ENCODE measurements at places on chromosomes 12 and 14.

- no peak for DNase-seq
Measured at GRCh38 chr12:113831476-113831875, 134.6 kb downstream of the RBM19 start.

GRCh38 chr12:1504895-1505311 is 89.5 kb downstream of the FBXL14 start:
- DNase-seq, result no peak

- DNase-seq, result no peak
Measured at GRCh38 chr14:92325835-92326234, 2.9 kb downstream of the SLC24A4 start.

DNA sequence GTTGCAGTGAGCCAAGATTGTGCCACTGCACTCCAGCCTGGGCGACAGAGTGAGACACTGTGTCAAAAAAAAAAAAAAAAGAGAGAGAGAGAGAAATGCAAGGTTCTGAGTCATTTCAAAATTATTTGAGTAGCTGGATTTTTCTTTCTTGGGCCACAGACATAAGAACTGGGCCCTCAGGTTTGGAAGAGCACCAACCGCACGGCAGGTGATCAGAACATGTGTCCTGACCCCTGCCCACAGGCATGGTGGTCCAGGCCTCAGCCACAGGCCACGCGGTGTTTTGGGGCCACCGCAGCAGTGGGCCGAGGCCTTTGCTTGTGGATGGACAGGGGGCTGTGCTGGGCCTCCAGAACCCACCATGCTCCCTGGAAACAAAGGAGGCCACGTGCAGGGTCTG is 126.7 kb downstream of the CALM1 start:
- no peak for DNase-seq

- no peak for DNase-seq
Measured at GRCh38 chr12:75750716-75751306, 239.4 kb upstream of the KRR1 start.

DNA sequence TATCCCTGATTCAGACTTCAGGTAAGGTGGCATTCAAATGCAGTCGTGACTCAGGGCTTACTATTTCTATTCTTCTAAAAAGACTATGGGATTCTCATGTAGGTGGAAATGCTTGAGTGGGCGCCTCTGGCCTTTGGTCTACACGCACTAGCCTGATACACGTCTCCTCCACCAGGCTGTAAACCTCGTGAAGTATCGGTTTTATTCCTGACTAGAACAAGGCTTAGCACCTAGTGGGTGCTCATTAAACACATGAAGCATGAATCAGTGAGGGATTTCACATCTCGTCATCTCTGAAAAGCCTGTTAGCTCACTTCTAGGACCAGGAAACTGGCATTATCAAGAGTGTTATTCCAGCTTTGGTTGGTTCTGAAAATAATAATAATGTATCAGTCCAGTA is 17.7 kb upstream of the HNF1A start:
- no peak for DNase-seq

- DNase-seq, result no peak
Measured at GRCh38 chr12:24415934-24416333, 466.5 kb upstream of the SOX5 start.

DNA sequence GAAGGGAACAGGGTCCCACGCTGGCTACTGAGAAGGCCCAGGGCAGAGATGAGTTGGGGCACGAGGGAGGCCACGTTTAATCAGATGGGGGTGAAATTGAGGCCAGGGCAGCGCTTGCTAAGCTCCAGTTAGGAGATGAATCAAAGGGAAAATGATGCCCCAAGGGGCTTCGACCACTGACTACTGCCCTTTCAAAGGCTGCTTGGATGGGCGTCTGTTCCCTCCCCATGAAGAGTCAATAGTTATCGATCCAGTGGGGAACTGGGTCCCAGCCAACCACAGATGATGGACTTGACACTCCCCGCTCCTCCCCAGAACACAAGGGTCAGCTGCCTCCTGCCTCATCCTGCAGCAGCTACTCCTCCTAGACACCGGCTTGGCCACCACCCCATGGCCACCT is 55.6 kb downstream of the ESRRB start:
- no peak for DNase-seq

- DNase-seq, result no peak
Measured at GRCh38 chr14:99280066-99280731, 8.2 kb upstream of the BCL11B start.

DNA sequence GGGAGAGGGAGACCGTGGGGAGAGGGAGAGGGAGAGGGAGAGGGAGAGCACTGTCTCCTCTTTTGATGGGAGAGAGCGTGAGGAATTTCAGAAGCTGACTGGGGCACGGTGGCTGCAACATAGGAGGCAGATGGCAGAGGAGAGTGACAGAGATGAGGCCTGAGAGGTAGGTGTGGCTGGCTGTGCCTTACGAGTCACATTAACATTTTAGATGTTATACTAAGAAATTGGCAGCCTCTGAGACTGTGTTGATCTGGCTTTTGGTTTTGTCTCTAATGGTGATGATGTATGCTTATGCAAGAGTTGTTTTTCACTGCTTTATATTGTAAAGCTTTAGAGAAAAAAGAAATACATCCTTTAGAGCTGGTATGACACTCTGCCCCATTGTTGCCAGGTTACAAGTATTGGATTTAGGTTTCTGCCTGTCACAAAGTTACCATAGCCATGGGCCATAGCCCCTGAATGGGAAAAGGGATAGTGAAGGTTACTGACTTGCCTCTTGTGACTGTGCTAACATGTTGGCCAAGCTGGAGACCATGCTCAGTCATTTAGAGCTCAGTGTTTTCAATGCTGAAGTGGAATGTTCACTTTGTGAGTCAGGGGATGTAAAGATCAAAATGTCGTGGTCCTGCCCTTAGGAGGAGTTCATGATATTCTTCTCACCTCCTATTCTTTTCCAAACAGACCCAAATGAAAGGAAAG is 186.2 kb downstream of the SYNE2 start:
- DNase-seq, result no peak

GRCh38 chr12:110004598-110004997 is 5.4 kb downstream of the ANKRD13A start:
- DNase-seq, result no peak

DNA sequence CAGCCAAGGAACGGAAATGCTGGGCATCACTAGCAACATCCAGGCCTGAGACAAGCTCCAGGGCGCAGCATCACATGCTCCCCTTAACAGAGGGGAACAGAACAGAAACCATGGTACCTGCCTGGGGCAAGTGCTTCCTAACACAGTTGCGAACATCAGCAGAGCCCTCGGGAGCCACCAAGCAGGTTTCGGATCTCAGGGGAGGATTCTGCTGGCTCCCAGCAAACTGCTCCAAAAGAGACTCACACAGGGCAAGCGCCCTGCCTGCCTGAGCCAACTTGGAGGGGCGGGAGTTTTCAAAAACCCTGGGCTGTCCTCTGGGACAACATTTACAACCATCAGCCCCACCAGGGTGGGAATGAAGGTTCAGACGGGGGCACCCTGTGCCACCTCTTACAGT is 19.6 kb downstream of the CHGA start:
- no peak for DNase-seq

DNA sequence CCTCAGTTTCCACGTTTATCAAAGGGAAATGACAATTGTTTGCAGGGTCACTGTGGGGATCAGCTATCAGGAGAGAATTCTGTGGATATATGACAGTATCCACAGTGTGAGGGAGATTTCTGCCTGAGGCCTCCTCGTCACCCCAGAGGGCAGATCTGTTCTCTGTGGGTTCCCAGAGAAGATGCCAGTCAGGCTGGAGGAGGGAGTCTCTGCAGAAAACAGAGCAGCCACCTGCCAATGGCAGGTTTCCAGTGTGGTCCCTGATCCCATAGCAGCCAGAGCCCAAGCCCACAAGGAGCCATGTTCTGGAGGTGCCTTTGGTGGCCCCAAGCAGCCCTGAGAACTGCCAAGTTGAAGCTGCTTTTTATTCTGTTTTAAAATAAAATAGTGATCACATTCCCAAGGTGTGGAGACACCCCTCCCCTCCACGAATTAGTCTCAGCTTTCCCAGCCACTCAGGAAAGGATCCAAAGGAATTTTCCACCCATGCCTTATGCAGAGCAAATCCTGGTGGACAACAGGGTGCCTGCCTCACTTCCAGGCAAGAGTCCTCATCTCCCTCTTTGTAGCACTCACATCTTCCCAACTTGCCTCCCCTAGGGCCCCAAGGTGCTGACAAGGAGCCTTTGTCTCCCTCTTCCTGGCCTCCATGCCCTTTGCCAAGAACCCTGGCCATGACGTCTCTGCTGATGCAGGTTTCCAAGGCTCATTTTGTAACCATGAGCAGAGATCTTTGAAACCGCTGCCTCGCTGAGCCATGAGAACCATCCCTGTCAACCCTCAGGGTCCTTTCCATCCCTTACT is 20.4 kb downstream of the CMKLR1 start:
- DNase-seq, result no peak

- no peak for DNase-seq
Measured at GRCh38 chr12:130195369-130195768, 33.1 kb downstream of the FZD10 start.

DNA sequence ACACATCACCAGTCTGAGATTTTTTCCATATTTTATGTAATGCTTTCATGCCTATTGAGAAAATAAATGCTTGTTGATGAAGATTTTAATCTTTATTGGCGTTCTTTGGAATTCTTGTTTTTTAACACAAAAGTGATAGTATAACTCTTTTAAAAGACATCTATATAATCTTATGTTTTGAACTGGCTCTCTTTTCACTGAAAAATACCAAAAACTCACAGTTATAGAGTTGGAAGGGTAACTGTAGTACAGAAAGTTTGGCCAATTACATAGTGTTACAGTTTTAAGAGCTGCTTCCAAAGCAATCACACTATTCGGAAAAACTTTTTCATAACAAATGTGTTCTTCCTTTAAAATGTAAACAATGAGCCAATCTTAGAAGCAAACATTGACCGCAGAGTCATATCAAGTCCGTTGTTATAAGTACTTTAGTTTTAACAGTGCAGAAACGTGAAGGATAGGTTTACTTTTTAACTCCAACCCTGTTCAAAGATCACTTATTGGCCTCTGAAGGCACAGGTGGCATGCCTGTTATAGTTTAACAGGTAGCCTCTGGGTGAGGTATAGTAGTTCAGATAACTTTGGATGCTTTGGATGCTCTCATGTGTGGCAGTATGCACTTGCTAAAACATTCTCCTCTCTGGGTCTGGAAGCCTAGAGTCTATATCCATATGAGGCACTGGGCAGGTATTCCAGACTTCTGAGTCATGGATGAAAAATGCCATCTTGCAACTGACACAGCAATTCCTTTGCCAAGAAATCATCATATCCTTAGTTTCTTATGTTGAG is 12.1 kb upstream of the NTN4 start:
- no peak for DNase-seq

- DNase-seq, result no peak
Measured at GRCh38 chr12:108693751-108694150, 37.6 kb downstream of the CORO1C start.

GRCh38 chr12:43090981-43091380 is 461.0 kb downstream of the ADAMTS20 start:
- DNase-seq, result no peak

DNA sequence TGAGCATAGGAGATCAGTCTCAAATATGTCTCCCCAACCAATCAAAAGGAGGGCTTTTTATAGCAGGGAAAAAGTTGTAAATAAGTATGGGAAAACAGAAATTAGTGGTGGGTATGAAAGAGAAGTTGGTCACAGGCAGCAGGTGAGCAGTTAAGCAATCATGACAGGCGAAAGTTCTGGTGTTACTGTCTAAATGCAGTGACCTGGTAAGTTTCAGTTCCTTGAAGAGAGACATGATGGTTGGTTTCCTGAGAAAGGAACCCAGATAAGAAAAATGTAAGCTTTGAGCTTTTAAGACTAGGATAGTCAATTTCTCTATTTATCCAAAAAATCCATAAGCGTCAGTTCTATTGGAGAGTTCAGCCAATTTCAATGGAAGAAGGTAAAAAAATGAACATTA is 466.2 kb upstream of the FLRT2 start:
- DNase-seq, result no peak

- no peak for DNase-seq
Measured at GRCh38 chr12:104999347-104999685, 13.2 kb downstream of the NOPCHAP1 start.

DNA sequence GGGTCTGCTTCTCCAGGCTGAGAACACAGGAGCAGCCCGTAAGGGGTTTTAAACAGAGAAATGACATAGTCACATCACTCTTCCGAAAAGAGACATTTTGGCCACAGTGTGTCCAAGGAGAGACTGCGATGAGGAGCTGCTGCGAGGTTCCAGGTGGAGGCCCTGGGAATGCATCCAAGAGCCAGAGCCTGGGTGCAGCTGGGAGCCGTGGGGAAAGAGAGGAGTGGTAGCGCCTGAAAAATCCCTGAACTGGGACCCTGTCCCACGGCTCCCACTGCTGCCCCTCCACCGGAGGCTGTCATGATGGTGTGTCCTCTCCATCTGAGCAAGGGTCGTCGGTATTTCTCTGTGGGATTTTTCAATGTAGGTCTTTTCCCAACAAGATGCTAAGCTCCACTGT is 146.9 kb downstream of the BCL11B start:
- no peak for DNase-seq

DNA sequence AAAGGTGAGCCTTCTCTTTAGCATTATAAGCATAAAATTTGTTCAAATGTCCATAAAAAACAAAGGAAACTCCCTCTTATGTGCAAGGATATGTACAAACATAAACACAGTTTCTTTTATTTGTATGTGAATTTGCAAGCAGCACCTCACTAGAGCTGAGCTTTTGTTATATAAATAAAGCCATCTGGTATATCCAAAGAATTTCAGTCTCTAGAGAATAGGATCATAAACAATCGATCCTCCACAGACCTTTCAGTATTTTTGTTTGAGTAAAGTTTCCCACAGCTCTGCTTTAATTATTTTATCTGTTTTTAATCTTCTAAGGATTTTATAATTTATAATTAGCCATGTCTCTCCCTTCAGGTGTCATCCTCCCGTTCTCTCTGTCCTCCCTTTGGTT is 89.2 kb downstream of the OTOGL start:
- DNase-seq, result no peak

DNA sequence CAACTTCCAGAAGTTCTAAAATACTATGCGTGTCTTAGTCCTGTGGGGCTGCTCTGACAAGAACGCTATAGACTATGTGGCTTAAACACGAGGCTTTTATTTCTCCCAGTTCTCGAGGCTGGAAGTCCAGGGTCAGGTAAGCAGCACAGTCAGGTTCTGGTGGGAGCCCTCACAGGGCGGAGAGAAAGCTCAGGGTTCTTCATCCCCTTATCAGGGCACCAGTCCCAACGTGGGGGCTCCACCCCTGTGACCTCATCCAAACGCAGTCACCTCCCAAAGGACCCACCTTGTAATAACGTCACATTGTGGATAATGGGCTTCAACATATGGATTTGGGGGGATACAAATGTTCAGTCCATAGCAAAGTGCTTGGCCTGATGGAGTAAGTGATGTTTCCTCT is 37.1 kb upstream of the TC2N start:
- no peak for DNase-seq

- peak; percentile 15 for DNase-seq
Measured at GRCh38 chr12:103334466-103334865, 161.3 kb downstream of the C12orf42 start.

GRCh38 chr12:68349921-68350606 is 17.9 kb upstream of the MDM1 start:
- DNase-seq, result no peak

DNA sequence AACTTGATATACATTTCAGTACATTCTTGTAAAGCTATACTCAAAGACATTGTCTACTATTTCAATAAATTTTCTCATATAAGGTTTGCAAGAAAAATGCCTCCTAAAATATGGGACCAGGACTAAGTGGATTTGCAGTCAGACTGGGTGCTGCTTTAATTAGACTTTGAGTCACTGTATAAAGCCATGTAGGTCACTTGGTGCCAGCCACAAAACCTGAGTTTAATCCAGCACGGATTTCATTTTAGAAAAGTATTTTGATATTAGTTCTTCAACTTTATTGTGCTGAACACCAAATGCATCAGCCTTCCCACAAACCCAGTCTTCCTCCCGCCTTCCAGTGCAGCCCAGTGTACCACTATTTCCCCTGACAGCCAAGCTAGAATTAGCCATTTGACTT is 9.9 kb upstream of the NID2 start:
- DNase-seq, result no peak
